AML-193 (cell line): ENCODE measurements at places on chromosomes 12 and 14.

- DNase-seq, result no peak
These were observed 248.8 kb downstream of the ANO6 start for GRCh38 chr12:45464699-45465098.

DNA sequence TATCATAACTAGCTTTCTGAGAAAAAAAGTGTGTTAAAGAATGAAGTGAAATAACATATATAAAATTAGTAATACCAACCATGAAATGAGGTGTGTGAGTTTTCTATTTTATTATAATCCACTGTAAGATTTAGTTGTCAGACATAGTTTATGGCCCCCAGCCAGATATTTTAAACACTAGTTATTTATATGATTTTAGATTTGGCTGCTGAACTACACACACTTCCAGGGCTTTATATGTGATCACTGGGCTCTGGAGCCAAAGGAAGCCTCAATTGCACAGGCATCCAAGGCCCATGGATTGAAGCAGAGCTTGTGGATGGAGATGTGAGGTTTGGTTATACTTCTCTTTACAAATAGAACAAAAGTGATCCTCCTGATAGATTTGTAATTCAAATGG, 48.7 kb upstream of the CNTN1 start:
- DNase-seq, result no peak

DNA sequence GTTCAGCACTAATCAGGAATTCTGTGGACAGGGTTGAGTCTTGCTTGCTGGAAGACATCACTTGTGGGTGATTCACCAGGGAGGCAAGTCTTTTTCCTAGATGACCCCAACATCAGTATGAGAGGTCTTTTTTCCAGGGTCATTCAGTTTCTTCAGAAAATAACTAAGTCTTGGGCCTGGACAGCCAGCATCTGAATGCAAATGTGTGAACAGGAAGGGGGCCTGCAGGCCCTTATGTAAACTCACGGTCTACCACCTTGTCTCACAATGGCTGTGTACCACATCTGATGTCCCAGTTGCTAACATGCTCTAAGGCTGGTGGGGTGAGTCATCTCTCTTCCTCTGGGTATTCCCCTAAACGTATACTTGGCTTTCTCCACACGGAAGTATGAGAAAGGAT, 79.2 kb downstream of the HECTD4 start:
- no peak for DNase-seq

DNA sequence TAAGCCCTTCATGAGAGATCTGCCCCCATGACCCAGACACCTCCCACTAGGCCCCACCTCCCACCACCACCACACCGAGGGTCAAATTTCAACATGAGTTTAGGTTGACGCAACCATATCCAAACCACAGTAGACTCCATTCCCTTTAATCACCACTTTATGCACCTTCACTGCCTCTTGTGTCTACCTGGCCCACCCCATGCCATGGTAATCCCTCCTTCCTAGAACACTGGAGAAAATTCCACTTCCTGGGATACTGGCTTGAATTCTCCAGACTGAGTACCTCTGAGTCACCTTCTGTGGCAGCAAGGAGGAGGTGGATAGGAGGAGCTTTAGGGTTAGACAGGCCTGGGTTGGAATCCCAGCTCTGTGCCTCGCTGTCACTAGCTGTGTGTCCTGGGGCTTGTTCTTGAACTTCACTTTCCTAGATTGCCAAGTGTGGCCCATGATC, 26.1 kb upstream of the CIPC start:
- no peak for DNase-seq

DNA sequence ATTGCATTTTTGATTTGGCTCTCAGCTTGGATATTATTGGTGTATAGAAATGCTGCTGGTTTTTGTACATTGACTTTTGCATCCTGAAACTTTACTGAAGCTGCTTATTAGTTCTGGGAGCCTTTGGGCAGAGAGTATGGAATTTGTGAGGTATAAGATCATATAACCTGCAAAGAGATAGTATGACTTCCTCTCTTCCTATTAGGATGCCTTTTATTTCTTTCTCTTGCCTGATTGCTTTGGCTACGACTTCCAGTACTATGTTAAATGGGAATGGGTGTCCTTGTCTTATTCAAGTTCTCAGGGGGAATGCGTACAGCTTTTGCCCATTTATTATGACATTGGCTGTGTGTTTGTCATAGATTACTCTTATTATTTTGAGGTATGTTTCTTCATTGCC, 23.5 kb downstream of the SCFD1 start:
- no peak for DNase-seq
